ENCODE measurements at places on chromosomes 4 and X. TPM values are rescaled to one million over a fixed set of nuclear protein-coding genes. Genes with fewer than 3 reads are reported as not detected.

GRCh38 chr4:48203819-48204218 is 65.8 kb downstream of the TEC start:
- DNase-seq, result no peak

The GABRE gene
- polyA plus RNA-seq, result 14.2 TPM

GRCh38 chr4:137735561-137736104 is 203.3 kb upstream of the PCDH18 start:
- DNase-seq, result no peak

GRCh38 chrX:72554448-72555140 is 18.0 kb downstream of the HDAC8 start:
- no peak for DNase-seq

The PRSS12 gene
- 37.4 TPM for polyA plus RNA-seq

The DNASE1L1 gene
- polyA plus RNA-seq, result 10.5 TPM

The BCOR gene
- polyA plus RNA-seq, result 65.1 TPM

DNA sequence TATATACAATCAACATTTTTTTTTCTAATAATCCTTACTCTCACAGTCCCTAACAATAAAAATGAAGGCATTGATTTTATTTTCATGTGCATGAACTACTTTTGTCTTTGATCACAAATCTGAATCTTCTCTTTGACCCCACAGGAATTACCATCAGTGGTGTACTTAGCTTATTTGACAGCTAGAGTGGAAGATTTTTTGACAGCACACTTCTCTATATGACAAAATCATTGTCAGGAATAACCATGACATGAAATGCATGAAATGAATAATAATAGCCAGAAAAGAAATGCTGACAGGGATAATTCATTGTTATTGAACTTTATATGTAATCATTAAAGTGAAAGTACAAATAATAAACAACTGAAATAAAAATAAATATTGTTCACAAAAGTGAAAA is 604.2 kb downstream of the EPHA5 start:
- DNase-seq, result no peak

- DNase-seq, result no peak
Observed at GRCh38 chr4:76673362-76673761, 224.6 kb downstream of the SOWAHB start.

DNA sequence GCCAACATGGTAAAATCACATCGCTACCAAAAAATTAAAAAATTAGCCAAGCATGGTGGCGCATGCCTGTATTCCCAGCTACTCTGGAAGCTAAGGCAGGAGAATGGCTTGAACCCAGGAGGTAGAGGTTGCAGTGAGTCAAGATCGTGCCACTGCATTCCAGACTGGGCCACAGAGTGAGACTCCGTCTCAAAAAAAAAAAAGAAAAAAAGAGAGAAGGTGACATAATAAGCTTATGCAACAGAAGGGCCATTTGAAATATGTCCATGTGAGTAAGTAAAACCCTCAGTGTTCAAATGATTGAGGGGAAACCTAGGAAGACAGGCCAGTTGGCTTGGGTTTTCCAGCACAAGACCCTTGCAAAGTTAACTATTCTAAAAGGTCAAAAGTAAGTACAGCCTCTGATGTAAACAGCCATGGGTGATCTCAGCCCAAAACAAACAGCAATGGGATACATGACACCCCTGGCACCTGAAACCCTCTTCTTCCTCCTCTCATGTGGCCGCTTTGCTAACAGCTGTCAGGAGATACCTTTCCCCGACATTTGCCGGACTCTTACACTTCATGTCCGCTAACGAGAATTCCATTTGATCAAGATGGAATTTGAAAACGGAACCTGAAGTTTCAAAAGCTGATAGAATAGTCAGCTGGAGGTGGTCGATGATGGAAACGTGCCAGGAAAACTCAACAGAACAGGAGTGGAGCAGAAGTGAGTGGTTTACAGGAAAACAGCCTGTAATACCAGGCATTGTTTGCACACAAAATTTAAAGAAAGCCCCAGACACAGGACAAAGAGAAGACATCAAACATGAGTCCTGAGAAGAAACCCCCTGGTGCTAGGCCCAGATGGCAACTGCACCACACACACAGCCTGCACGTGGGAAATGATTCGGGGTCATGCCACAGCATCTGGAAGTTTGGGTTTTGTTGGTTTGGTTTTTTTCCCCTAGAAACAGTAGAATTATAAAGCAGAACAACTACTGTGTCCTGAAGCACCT is 93.0 kb upstream of the STS start:
- no peak for DNase-seq

DNA sequence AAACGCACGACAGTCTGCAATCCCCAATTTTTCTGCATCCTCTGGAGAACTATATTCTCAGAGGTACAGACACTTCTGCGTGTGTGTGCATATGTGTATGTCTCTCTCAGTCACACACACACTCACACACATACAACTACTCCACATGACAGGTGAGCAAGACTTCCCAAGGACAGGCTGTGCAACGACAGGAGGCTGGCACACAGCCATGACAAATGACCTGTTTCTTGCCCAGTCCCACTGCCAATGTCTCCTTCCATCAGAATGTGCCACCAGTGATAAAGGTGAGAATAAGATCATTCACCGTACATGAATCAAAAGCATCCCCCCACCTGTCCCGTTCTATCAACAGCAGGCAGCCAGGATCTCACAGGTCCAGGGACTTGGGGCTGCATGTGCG is 52.4 kb downstream of the PPP2R2C start:
- DNase-seq, result no peak
